ENCODE measurements at places on chromosomes 6 and 20. TPM values are rescaled to one million over a fixed set of nuclear protein-coding genes. Genes with fewer than 3 reads are reported as not detected.
A peak's percentile ranks its signal among the peaks of the same experiment; 100 is the strongest.

The COL9A1 gene
- total RNA-seq = 3.6 TPM

The PLAGL2 gene
- total RNA-seq = 4.1 TPM

DNA sequence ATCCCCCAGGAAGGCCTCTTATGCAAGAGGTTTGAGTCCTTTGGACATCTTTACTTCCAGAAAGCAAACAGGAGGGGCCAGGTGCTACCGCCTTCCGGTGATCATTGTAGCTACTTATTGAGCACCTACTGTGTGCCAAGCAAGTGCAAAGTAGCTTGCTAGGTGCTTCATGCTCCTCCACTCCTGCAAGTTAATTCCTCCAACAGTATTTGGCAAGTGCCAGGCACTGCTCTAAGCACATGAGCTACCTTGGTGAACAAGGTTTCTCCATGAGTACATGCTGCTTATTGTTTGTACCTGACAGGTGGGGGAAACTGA lies 2.3 kb downstream of the CPNE5 start:
- no peak for DNase-seq

GRCh38 chr20:20604907-20605306 lies 107.5 kb downstream of the RALGAPA2 start:
- no peak for DNase-seq

DNA sequence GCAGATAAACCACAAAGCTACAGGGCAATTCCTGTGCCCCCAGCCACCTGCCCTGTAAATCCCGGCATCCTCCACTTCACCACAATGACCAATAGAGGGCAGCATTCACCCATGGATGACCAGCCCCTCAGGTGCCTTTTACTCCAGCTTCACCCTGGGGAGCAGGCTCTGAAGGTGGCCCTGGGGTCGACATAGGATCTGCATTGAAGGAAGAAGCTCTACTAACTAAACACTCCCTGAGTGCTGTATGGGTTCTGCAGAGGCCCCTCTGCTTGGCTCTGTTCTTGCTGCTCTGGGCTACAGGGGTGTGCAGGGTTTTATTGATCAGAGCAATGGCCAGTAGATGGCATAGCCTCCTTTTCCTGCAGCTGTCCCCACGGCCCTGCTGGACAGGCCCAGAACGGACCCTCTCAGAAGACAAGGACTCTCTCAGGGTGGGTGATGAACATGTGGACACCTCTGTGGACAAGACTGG lies 20.3 kb downstream of the CST4 start:
- DNase-seq = peak; percentile 78

- no peak for DNase-seq
Observed at GRCh38 chr20:52139986-52140385, 51.6 kb downstream of the ZFP64 start.

DNA sequence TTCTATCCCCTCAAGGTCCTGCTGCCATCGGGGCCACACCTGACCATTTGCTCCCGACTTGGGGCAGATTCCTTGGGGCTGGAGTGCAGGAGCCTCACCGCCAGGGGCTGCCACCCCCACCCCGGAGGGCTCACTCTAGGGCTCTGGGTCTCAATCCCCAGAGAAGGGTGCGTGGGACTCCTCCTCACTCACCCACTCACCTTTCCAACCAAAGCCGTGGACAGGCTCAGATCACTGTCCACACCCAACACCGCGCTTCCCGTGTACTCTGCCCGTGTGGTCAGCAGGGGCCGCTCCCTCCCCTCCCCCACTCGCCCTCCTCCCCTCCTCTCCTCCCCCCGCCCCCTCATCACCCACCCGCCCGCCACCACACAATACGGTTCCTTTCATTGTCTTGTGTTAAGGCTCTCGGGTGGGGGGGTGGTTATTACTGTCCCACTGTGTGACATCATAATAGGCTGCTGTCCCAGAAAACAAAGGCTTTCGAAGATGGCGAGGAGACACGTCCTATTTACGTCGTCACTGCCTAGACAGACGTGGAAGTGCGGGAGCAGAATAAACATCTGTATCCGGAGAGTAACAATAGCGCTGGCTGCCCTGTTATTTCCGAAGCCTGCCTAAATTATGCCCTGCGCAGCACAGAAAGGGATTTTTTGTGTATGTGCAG lies 85.8 kb downstream of the YTHDF1 start:
- no peak for DNase-seq

- DNase-seq = peak; percentile 72
Observed at GRCh38 chr6:2971420-2972218, at the start of gene SERPINB6. Gene SERPINB6 (minus strand): TSS chr6:2971567. CDS start chr6:2959332, 12,235 bp downstream.

DNA sequence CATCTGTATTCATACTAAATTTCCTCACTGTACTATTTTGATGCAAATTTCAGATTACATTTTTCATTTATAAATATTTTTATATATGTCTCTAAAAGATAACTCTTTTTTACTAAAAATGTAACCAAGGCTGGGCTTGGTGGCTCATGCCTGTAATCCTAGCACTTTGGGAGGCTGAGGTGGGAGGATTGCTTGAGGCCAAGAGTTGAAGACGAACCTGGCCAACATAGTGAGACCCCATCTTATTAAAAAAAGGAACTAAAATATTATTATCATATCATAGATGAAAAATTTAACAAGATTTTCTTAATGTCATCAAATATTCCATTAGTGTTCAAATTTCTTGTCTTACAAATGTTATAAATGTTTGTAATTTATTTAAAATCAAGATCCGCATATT lies 6.6 kb upstream of the DNPH1 start:
- DNase-seq = no peak

DNA sequence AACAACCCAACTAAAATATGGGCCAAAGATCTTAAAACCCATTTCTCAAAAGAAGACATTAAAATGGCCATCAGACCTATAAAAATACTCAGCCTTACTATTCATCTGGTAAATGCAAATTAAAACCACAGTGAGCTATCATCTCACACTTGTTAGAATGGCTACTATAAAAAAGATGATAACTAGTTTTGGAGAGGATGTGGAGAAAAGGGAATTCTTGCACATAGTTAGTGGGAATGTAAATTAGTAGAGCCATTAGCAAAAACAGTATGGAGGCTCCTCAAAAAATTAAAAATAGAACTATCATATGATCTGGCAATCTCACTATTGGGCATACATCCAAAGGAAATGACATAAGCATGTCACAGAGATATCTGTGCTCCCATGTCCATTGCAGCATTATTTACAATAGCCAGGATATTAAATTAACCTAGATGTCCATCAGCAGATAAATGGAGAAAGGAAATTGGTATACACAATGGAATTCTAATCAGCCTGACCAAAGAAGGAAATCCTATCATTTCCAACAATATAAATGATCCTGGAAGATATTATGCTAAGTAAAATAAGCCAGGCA lies 2.9 kb downstream of the SIRPB1 start:
- peak; percentile 2 for DNase-seq

GRCh38 chr6:136553166-136553787 lies 3.1 kb upstream of the MAP7 start:
- DNase-seq = no peak

GRCh38 chr20:37223053-37223452 lies 38.6 kb downstream of the GHRH start:
- DNase-seq = peak; percentile 76

DNA sequence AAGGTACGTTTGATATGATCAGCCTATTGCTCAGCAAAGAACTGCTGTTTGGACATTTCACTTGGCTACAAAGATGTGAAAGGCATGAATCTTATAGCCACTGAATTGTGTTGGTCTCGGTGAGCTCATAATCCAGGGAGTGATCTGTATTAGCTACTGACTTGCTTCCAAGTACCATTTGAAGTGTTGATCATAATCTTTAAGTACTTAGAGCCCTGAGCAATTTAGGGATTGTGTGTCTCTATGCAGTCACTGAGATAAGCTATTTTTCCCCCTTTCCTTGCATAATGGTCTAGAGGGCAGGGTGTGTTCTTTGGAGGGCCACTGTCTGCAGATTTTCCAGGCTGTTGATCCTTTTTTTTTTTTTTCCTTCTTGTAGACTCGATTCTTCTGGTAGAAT lies 393.6 kb downstream of the ESR1 start:
- no peak for DNase-seq

- no peak for DNase-seq
Observed at GRCh38 chr20:39259010-39259803, 297.1 kb downstream of the DHX35 start.

- no peak for DNase-seq
Observed at GRCh38 chr6:50663806-50664205, 49.5 kb upstream of the TFAP2D start.

The OPRM1 gene
- total RNA-seq = not detected

GRCh38 chr20:54598352-54598751 lies 123.0 kb downstream of the DOK5 start:
- no peak for DNase-seq

Measured in SK-MEL-5 (cell line).